NCI-H526 (cell line): ENCODE measurements at places on chromosomes 16 and 17.

GRCh38 chr16:11016524-11016988 lies 72.2 kb downstream of the CLEC16A start:
- DNase-seq, result no peak

DNA sequence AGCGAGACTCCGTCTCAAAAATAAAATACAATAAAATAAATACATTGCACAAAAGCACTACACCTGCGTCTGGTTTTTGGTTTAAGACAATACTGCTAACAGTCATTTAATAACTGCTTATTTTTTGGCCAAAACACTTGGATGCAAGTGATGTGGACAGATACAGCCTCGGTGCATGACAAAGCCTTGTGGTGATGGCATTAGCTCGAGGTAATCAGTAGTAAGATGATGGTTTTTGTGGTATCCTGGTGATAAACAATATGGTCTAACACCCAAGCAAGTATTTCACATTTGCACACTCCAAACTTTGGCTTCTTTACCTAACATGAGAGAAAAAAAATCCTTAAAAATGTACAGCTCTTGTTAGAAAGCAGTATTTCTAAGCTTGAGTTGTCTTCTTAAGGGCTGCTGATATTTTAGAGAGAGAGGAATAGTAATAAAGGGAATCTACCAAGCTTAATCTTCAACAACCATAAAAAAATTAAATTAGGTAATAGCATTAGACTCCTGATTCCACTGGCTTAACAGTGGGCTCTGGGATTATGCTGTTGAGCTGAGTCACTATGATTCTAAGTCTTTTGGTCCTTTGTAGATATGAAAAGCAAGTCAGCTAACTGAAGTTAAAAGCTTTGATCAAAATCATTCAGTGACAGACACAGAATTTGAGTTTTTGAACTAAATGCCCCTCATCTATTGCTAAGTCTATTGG lies 111.1 kb downstream of the VPS53 start:
- DNase-seq, result no peak

GRCh38 chr16:28107232-28107631 lies 43.7 kb upstream of the GSG1L start:
- DNase-seq, result no peak

GRCh38 chr17:20143740-20144139 lies 134.6 kb downstream of the SPECC1 start:
- DNase-seq, result no peak

DNA sequence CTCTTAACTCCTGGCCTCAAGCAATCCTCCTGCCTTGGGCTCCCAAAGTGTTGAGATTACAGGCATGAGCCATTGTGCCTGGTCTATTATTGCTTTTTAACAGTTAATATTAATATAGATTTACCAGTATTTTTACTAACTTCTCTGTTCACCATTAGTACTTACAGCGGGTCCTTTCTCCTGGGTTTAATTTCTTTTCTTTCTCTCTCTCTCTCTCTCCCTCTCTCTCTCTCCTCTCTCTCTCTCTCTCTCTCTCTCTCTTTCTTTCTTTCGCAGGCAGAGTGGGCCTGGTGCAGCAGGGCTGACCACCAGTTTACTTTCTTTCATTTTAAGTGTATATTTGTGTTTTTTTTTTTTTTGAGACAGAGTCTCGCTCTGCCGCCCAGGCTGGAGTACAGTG lies 14.7 kb upstream of the DHX40 start:
- no peak for DNase-seq

- no peak for DNase-seq
Observed at GRCh38 chr16:12214509-12214908, 238.0 kb downstream of the SNX29 start.

DNA sequence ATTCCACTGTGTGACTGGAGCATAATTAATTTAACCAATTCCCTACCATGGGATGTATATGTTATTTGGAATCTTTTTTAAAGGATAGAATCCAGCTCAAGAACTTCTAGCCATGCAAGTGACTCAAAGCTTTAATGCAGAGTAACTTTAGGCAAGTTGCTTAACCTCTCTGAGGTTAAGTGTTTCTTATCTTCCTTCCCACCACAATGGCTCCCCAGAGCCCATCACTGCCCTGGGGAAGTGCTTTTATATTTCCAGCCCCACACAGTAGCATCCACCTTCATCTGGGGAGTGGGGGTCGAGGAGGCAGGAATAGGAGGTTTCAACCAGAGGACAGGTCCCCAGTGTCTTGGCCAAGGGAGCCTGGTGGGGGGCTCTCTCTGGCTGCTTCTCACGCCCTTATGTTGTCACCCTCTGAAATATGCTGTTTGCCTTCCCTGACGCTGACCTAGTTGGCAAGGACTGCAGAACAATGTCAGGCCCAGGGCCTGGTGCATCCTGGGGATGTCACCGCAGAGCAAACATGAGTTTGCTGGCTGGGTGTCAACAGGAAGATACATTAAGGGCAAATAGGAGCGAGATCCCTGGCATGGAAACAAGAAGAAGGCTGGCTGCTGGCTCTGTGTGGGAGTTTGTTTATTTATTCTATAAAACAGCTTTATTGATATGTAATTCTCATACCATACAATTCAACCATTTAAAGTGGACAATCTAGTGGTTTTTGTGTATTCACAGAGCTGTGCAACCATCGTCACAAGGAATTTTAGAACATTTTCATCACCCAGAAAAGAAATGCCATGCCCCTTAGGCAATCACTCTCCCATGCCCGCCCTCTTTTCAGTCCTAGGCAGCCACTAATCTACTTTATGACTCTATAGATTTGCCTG lies 46.6 kb upstream of the WSB1 start:
- no peak for DNase-seq

DNA sequence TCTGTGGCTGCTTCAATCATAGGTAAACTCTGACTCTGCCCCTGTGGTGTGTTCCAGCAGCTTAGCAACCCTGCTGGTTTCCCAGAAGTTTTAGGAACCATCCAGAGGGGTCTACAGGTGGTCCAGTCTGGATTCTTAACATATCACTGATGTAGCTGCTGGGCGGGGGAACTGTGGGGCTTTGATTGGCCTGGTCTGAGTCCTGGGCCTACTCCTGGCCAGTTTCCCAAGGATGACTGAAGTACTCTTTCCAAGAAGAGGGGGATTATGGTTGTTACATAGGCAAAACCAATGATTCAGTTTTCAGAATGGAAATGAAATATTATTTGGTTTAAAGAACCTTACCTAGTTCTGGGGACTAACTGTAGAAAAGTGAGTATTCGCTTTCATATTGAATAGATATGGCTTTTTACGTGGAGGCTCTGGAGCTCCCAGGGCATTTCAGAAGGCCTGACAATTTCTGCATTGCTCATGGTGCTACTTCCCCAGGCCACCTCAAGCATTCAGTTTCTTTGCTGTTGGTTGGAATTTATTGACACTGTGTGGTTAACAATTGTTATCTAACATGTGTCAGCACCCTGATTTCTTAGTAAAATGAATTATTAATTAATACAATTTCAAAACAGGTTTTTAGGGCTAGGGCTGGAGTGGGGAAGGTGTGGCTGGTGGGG lies 38.4 kb downstream of the EPN2 start:
- DNase-seq, result no peak

- no peak for DNase-seq
Observed at GRCh38 chr17:42120161-42120769, 902 bp downstream of the KAT2A start.

DNA sequence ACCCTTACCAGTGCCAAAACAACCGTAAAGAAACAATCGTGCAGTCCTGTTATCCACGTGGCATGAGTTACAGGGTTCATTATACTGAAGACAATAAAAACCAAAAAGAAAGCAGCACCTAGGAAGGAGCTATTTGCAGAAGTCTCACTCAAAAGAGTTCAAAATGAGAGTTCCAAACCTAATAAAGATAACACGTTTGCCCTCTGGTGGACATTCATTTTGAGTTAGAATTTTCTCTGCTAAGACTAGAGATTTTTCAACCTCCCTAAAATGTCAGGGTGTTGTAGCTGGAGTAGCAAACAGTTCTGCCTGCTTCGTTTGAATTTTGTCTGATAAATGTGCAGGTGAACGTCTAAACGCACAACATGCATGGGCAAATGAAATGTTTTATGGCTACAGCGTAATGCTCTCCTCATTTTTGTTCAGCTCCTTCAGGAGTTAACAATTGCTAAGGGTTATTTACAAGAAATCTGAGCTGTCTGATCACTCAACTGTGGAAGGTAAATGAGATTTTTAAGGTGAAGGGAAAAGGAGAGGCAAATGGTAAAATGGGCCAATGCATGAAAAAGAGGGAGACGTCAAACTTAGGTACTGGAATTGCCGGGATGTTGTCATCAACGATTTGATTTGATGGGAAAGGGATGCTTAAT lies 1067.9 kb upstream of the EEF2KMT start:
- peak; percentile 12 for DNase-seq
